Heart right ventricle (tissue), 16 donors: ENCODE measurements at places on chromosomes 1 and 21. TPM values are rescaled to one million over a fixed set of nuclear protein-coding genes. Genes with fewer than 3 reads are reported as not detected.
A peak's percentile ranks its signal among the peaks of the same experiment; 100 is the strongest.

Gene PODN
- 15.6 TPM for total RNA-seq

Gene RPL11
- 716 TPM for total RNA-seq

Gene SLC35A3
- 6.9 TPM for total RNA-seq

Gene CRP
- total RNA-seq, result not detected

Gene OXCT2
- total RNA-seq, result 4.2 TPM

Gene GBP5
- 0.48 TPM for total RNA-seq

Gene BARHL2
- total RNA-seq, result not detected

Gene HSD11B1
- 1.5 TPM for total RNA-seq

Gene SRGAP2
- 16.3 TPM for total RNA-seq

DNA sequence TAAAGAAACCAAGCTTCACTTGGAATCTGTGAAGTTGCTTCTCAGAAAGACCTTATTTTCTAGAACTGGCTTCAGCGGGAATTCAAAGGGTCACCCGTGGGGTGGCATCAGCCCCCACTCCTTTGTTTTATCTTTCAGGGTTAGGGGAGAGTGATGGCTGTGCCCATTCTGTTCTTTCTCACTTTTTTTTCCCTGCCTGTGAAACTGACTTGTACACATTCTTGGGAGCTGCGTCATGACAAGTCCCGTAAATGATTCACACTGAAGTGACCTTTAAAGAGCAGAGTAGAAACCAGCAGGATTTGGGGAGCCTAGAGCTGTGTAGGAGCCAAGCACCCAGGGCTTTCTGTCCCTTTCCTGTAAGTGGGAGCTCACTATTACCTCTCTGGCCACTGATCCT lies 43.8 kb downstream of the SLC44A3 start:
- DNase-seq, result peak; percentile 39

DNA sequence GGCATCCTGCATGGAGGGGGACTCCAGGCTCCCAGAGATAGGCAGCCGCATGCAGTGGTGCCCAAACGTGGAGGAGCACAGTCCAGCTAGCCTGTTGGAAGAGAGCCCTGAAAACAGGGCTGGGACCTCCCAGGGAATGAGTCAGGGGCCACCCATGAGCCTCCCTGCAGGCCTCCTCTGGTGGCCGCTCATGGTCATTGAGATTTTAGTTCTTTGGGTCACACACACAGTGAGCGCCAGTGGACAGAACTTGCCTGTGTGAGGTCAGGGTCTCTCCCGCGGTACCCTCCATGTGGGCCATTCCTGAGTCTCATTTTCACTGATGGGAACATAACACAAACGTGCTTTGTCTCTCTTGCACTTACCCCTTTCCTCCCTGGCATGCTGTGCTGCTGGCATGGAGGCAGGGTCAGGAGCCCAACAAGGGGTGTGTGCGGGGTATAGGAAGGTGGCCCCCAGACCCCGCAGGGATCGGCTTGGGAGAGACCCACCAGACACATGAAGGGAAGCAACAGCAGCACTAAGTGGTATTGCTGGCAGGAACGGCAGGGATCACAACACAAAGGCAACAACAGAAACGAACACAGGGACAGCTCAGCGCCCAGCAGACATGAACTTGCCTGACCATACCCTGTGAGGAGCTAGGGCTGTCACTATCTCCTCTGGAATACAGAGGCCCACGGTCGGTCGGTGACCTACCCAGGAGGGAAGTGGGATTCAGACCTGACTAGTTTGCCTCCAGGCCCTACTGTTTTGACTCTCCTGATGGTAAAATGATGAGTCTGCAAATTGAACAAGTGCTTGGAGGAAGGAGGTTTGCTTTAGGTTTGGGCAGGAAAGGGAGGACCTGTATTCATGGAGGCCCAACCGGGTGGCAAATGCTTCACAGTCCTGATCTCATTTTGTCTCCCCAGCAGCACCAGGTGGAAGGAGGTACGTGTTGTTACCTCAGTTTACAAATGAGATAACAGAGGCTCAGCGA lies 31.8 kb downstream of the ABCG1 start:
- no peak for DNase-seq

GRCh38 chr1:12600880-12601633 lies 17.0 kb downstream of the DHRS3 start:
- DNase-seq, result no peak

GRCh38 chr1:29868944-29869343 lies 632.6 kb downstream of the PTPRU start:
- no peak for DNase-seq

DNA sequence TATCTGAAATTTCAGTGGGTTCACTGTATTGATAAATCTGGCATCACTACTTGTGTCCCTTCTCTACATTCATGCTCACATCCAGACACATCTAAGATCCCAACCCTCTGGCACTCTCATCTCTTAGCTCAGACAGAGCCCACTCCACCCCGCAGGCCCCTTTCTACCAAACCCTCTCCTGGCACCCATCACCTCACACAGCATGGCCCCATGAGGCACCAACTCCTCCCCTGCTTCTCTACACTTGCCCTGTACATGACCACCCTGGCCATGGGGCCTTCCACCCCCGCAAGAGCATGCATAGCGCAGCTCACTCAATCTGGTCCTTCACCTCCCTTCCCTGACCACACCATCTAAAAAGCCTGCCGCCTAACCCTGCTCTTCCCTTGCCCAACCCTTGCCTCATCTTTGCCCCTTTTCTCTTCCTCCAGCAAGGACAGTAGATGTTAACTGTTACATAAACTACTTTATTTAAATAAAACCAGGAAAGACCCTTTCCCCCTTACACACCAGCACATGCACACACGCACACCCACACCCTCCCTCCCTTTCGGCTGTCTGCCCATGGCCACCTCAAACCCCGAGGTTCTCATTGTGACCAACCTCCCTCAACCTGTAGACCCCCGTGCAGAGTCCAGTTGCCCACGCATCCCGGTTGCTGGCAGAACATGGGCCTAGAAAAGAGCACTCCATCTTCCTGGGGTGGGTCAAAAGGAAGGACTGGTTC lies 15.6 kb downstream of the SH3BP5L start:
- DNase-seq, result no peak

GRCh38 chr1:167599957-167600581 lies 30.0 kb upstream of the RCSD1 start:
- no peak for DNase-seq

DNA sequence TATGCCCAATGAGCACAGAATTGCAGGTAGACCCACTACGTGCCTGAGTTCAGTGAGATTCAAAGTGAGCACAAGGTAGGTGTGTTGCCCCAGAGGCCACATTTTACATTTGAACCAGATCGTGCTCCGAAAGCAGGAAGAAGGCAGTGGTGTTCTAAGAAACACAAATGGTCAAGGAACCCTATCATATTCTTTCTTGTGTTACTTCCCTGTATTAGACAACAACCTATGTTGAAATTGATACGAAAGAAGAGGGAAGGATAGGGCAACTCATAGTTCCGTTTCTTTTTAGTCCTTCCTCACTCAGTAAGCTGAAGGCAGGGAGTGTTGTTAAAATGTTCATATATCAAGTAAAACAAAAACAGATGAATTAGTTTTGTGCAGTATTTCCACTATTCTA lies 33.9 kb downstream of the OLFML2B start:
- DNase-seq, result no peak

DNA sequence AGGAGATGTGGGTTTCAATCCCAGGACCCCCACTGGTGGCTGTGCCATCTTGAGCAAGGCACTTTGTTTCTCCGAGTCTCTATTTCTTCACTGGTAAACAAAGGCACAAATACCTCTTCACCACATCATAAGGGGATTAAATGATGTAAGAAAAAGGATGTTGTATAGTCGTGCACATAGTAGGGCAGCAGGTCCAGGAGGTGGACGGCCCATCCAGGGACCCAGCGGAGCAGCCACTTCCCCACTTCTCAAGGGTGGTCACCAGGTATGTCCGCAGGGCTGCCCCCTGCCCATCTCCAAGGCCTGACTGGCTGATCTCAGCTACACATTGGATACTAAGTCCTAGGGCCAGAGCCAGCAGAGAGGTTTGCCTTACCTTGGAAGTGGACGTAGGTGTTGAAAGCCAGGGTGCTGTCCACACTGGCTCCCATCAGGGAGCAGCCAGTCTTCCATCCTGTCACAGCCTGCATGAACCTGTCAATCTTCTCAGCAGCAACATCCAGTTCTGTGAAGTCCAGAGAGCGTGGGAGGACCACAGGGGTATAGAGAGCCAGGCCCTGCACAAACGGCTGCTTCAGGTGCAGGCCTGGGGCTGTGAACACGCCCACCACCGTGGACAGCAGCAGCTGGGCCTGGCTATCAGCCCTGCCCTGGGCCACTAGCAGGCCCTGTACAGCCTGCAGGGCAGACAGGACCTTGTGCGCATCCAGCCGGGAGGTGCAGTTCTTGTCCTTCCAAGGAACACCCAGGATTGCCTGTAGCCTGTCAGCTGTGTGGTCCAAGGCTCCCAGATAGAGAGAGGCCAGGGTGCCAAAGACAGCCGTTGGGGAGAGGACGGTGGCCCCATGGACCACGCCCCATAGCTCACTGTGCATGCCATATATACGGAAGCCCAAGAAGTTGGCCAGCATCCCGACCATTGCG lies 4.0 kb downstream of the AGT start:
- no peak for DNase-seq

GRCh38 chr1:24688033-24688432 lies 44.9 kb downstream of the SRRM1 start:
- DNase-seq, result no peak

DNA sequence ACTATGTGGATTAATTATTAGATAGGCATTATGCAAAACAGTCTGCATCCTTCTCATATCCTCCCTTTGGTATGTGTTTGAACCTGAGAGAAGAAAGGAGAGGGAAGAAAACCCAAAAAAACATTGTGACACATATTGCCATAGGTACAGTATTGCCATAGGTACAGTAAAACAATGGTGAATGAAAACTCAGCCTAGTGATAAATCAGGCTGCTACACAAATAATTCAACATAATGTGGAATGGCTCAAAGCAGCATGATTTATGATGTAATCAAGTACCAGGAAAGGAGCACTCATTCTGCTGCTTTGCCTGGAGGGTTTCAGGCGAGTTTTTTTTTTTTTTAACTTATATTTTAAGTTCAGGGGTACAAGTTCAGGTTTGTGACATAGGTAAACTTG lies 213.9 kb upstream of the LYPLAL1 start:
- no peak for DNase-seq

DNA sequence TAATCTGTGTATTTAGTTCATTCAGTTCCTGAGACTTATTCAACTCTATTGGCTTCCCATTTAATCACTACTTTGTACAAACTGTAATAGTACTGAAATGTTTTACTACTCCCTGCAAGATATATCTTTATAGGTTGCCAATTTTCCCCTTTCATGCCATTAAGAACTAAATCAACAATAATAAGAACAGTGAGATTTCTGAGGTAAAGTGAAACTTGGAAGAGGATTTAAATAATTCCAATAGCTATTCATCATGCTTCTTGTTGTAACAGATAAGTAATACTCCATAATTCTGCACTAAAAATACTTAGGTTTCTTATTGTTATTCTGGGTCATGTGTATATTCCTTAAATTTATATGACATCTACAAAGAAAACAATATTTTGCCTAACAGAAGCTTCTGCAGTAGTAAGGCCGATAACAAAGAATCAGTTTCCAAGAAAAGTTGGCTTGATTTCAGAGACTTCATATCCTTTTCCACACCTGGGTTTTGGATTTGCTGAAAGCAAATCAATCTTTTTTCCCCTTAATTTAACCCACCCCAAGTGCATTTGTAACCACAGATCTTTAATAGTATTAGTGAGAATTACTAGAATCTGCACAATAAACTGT lies 258.3 kb downstream of the FAF1 start:
- DNase-seq, result no peak

DNA sequence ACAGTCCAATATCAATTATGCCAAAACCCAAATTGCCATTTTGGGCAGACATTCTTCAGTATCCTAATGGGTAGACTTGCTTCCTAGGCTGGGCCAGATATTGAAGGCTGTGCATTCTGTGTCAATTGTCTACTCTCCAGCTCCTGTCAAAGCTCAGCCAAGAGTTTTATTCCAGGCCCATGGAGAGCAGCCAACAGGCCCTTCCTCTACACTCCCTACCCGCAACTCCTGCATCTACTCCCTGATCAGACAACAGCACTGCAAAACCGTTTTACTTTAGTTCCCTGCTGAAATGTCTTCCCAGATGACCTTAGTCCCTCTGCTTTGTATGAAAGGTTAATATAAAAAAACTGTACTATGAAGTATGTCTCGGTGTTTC lies 6.6 kb upstream of the ADORA3 start:
- peak; percentile 53 for DNase-seq

GRCh38 chr1:184499616-184500015 lies 112.8 kb downstream of the C1orf21 start:
- DNase-seq, result no peak

DNA sequence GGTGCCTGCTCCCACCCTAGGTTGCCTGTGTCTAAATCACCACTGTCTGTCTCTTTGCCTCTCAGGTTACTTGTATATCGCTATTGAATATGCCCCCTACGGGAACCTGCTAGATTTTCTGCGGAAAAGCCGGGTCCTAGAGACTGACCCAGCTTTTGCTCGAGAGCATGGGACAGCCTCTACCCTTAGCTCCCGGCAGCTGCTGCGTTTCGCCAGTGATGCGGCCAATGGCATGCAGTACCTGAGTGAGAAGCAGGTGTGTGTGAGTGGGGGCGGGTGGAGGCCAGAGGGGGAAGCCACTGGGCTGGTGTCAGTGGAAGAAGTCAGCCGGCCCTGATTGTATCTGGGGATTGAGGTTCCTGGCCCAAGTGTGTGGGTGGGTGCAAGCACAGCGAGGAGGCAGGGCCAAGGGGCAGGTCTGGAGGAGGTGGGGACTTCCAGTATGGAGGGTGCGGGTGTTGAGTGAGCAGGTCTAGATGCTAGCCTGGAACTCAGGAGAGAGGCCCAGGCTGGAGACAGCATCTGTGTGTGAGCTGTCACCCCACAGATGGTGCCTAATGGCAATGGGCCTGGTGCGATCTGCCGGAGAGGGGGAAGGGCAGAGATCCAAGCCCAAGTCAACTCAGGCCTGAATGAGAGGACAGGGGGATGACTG lies 17.2 kb downstream of the TIE1 start:
- DNase-seq, result no peak

DNA sequence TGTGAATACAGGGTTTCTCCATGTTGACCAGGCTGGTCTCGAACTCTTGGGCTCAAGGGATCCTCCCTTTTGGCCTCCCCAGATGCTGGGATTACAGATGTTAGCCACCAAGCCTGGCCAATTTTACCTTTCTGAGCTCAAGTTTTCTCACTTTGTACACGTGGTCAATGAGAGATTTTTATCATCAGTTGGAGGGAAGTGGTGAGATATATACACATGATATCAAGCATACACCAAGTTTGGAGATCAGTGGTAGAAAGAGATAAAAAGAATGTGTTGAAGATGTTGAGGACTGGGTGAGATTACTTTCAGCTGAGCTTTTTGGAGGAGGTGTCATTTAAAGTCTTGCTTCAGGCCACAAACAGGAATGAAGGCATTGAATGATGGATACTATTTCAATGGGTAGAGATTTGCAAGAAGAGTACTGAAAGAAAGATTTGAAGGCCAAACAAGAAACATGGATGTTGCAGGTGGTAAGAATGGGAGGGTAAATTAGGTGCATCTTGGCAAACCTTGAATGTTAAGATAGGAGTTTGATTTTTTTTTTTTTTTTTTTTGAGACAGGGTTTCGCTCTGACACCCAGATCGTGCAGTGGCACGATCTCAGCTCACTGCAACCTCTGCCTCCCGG lies 3.0 kb upstream of the SESN2 start:
- DNase-seq, result no peak

- DNase-seq, result no peak
These were observed 820 bp upstream of the TTF2 start for GRCh38 chr1:117059334-117059677.
